ENCODE measurements at places on chromosomes 11 and 22.

- no peak for DNase-seq
Measured at GRCh38 chr11:63660972-63661371, 10.2 kb downstream of the ATL3 start.

- no peak for DNase-seq
Measured at GRCh38 chr22:41178425-41178975, 26.6 kb upstream of the L3MBTL2 start.

GRCh38 chr11:113465786-113466185, 9.4 kb downstream of the DRD2 start:
- DNase-seq: no peak

DNA sequence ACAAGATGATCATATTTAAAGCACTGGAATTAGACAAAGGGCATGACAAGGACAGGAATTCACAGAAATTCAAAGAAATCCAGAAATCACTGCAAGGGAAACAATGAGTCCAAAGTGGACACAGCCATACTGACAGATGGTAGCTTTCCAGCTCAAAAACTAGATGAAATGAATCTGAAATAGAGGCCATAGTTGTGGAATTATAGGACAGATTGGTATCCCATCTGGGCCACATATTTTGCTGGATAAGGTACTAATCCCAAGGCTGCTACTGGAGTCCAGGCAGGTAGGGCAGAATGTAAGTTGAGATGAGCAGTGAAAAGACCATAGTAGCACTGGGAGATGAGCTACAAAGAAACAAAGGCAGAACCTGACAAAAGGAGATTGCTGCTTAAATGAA, 258.3 kb upstream of the ANO3 start:
- no peak for DNase-seq

DNA sequence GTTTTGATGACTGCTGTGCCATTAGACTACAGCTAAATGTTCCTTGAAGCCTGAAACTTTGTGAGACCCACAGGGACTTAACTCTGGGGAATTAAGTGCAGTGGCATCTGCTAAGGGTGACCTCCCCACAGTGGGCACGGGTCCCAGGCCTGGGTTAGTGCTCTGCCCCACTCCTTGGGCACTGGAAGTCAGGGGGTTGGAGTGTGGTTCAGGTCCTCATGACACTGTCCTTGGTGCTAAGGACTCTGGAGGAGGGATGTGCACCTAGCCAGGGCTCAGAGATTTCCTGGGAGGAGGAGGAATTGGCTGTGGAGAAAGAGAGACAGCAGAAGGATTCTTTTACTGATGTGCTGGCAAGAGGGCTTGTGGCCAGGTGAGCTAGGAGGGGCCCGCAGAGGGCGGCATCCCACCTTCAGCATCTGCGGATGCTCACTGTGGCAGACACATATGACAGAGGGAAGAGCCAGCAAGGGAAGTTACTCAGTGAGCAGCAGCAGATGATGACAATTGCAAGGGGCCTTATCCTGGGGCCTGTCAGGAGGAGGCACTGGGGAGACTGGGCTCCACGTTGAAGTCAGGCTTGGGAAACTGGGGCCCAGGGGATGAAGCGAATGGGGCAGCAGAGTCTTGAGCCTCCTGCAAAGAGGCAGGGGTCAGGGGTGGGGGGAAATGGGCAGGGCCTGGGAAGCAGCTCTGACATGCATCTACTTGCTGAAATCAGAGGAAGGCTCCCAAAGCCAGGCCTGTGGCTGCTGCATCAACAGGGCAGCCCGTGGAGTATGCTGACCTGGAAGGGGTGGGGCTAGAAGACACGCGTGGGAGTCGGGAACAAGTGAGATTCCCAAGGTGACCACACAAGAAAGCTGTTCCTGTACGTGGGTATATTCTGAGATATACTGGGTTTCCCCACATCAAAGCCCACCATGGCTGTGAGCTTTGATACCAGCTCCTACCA, 144.0 kb downstream of the MPPED1 start:
- DNase-seq: no peak

DNA sequence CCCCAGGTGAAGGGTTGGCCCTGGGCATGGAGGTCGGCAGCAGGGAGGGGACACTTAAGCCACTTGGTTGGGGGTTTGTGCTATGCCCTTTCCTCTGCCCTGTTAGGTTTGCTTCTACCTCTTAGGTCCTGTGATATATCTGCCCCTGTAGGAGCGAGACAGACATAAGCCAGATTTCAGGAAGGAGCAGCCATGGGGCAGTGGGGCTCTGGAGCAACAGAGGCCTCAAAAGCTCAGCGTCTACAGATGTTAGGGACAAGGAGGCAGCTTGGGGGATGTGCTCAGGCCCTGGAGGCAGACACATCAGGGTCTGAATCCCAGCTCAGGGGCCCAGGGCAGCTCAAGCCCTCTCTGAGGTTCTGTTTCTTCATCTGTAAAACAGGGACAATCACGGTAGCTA, 27.2 kb upstream of the KCNQ1OT1 start:
- no peak for DNase-seq

- DNase-seq: no peak
Measured at GRCh38 chr11:81989093-81989492, 744.6 kb downstream of the FAM181B start.

DNA sequence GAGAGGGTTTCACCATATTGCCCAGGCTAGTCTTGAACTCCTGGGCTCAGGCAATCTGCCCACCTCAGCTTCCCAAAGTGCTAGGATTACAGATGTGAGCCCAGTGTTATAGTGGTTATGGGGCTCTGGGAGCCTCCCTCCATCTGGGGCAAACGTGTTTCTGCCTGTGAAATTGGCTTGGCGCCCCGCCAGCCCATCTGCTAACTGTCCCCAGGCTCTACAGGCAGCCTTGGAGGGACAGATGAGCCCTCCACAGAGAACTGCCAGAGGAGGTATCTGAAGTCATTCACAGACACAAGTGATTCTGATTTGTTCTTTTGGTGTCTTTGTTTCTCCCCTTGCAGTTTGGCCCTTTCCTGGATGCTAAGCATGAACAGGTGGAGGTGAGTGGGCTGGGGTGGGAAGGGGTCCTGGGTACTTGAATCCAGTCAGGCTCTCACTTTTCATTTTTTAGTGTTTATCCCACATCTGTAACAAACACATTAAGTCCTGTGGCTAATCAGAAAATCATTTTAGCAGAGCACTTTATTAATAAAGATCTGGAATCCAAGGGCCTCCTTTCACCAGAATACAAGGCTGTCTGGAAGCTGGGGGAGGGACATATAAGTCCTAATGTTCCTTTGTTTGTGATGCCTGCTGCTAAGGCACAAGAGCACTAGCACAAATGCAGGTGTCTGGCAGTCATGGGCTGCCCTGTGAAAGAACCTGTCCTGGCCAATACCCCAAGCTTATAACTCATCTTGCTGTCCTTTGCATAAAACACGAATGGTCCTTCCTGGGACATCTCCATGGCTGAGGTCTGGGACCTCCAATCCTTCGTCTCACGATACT, 25.7 kb upstream of the CDC42EP2 start:
- DNase-seq: no peak

- no peak for DNase-seq
Measured at GRCh38 chr11:9855579-9856287, 191.9 kb downstream of the SWAP70 start.

DNA sequence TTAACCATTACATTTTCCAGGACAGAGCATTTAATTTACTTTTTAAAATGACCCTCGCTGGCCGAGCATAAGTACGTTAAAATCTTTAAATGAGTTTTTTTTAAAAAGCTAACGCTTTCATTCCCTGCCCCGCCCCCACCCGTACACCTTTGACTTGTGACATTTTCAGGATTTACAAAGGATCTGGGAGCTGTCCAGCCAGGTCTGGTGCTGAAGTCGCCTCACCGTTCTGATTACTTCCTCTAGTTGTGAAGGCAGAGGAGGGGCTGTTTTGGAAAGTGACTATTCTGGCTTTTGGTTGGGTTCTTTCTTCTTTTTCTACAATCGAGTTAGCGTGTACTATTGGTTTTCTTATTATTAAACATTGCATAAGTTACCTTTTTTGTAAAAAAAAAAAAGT, 2.9 kb downstream of the C11orf87 start:
- DNase-seq: peak; percentile 69

- no peak for DNase-seq
Measured at GRCh38 chr11:116707746-116708145, 65.0 kb downstream of the BUD13 start.

DNA sequence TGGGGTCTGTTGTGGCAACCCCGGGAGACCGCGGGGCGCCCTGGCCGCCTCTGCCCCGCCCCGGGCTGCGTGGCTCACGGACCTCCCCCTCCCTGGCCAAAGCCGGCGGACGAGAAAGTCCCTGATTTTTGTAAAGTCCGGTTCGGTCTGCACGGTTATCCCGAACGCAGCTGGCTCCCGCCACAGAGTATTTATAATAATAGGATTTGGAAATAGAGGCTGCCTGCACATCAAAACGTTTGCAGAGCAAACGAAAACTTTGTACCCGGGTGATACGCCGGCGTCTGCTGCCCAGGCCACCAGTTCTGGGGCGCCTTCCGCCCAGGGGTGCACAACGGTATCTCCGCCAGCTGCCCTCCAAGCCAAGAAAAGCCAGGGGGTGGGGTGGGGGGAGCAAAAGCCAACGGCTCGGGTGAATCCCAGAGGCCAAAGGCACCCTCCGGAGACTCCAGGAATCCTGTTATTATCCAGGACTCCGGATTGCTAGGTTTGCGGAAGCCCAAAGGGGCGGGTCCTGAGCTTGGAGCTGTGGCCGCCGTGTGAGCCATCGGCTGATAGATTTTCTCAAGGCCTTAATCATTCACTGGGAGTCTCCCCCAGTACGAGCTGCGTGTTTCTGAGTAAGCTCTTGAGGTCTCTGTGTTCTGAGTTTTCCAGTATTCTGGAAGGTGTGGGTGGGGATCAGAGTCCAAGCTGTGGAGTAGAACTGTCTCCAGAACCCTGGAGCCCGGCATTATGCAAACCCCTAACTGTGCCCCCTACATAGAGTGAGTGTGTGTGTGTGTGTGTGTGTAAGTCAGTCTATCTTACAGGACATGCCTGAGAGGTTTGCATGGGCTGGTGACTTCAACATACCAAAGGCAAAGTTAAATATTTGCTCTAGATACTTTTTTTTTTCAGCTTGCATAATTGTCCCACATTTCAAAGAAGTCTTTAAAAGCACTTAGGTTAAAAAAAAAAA, 673 bp upstream of the SHANK2 start:
- no peak for DNase-seq

DNA sequence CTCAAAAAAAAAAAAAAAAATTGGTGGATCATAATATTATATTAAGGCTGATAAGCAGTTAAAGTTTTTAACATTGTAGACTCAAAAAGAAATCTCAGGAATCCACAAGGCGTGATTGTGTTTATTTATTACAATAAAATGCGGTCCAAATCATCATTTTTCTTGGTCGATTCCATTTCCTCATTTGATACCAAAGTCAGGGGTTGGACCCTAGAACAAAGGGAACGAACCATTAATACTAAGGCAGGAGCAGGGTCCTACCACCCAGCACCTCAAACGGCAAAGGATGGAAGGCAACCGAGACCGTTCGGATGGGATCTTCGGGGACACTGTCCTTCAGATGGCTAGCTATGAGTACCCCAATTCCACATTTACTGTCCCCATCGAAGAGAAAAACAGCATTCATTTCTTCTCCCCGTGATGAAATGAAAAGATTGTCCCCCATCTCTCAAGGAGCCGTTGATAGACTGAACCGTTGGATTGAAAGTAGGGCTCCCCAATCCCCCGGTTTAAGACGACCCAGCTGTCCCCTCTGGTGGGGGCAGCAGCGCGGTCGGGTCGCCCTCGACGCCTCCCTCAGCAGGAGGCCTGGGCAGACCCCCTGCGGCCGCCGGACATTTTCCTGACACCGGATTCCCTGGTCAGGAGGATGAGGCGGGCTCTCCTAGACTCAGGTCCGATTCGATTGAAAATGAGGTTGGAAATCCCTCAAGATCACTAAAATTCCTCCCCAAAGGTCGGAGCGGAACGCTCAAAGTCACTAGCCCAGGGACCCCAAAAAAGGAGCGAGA, 607 bp downstream of the DMC1 start:
- peak; percentile 44 for DNase-seq

- DNase-seq: no peak
Measured at GRCh38 chr22:47847131-47847890, 1084.9 kb downstream of the TBC1D22A start.

DNA sequence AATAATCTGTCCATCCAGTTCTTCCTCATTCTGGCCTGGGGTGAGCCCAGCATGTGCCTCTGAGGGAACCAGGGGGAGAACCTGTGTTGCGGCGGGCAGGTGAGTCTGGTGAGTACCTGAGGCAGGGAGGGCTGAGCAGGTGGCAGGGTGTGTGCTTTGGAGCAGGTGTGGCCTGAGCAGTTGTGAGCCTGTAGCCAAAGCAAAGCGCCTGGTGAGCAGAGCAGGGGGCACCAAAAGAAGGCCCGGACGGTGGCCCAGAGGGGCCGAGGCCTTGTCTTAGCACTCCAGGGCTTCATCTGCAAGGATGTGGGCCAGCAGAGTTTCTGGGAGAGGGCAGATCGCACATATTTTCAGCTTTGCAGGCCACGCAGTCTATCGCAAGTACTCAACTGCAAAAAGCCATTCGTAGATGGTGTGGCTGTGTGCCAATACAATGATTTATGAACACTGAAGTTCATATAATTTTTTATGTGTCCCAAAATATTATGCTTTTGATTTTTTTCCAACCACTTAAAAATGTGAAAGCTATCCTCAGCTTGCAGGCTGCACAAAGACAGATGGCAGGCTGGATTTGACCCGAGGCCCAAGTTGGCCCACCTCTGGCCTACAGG, 8.7 kb downstream of the GLB1L2 start:
- DNase-seq: peak; percentile 3

DNA sequence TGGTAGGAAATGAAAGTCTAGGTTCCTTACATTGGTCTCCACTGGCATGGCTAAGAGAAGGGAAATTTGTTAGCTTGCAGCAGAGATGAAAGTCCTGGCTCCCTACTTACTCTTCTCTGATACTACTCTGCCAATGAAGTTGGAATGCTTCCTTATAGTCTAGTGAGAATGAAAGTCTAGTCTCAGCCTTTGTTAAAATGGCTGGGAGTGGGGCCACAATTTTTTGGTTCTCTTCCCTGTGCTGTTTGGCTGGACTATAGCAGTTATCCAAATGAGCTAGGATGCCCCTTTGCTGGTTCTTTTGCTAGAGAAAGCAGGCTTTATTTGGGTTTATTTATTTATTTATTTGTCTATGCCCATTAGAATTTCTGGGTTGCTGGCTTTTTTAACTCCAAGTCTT, 414.3 kb downstream of the AASDHPPT start:
- no peak for DNase-seq

DNA sequence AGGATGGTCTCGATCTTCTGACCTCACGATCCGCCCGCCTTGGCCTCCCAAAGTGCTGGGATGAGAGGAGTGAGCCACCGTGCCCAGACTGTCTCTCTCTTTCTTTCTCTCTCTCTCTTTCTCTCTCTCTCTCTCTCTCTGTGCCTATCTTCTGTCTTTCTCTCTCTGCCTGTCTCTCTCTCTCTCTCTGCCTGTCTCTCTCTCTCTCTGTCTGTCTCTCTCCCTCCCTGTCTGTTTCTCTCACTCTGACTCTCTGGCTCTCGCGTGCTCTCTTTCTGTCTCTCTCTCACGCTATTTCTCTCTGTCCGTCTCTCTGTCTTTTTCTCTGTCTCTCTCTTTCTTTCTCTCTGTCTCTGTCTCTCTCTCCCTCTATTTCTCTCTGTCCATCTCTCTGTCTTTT, 3911.2 kb upstream of the OR11H1 start:
- DNase-seq: no peak

GRCh38 chr11:133081020-133081419, 451.3 kb downstream of the OPCML start:
- DNase-seq: peak; percentile 20

- DNase-seq: no peak
Measured at GRCh38 chr11:75190652-75191329, 39.9 kb downstream of the SLCO2B1 start.

- DNase-seq: peak; percentile 1
Measured at GRCh38 chr11:63032457-63032856, 16.8 kb upstream of the SLC22A8 start.
